ENCODE measurements at places on chromosomes 13 and 19.

GRCh38 chr13:77036279-77036678 is 9.3 kb upstream of the FBXL3 start:
- DNase-seq: no peak

- DNase-seq: no peak
Observed at GRCh38 chr19:55346725-55347441, 7.2 kb downstream of the KMT5C start.

DNA sequence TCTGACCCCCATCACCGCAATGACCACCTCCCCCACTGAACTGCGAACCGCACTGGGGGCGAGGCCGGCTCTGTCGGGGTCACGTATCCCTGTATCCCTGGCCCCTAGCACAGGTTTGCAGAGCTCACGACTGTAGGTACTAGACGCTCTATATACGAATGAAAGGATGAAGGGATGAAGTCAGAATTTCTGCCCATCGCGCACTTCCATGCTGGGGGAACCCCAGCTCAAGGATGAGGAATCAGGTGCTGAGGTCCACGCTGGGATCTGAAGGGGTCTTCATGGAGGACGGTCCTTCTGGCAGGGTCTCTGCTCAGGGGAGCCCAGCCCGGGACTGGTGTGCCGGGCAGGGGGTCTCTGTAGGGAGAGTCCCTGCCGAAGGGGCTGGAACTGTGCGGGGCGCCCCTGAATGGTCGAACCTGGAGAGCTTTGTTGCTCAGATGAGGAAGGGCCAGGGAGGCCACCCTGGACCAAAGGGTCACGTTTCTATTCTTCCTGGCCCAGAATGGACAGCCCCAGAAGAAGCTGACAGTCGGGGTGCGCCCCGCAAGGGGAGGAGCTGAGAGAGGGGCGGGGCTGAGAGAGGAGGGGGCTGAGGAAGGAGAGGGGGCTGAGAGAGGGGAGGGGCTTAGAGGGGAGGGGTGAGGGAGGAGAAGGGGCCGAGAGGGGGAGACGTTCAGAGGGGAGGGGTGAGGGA is 37.9 kb upstream of the SEMA6B start:
- DNase-seq: no peak

DNA sequence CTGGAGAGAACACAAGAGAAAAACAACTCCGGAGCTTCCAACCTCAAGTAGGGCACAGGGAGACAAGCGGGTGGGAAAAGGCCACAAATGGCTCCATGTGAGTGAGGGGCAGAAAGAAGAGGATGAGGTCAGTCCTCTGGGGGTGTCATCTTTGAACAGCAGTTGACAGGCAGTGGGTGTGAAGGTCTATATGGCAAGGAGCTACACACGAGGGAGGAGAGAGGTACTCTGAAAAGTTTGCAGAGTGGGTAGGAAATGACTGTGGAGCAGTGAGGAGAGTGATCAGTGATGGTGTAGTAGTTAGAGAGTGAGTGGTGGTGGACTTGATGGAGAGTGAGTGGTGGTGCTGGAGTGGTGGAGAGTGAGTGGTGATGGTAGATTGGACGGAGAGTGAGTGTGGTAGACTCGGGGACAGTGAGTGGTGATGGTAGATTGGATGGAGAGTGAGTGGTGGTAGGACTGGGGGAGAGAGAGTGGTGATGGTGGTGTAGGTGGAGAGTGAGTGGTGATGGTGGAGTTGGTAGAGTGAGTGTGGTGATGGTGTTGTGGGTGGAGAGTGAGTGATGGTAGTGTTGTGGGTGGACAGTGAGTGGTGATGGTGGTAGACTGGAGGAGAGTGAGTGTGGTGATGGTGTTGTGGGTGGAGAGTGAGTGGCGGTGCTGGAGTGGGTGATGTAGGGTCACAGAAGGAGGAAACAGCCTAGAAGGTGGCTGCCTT is 4.0 kb downstream of the TFDP1 start:
- DNase-seq: no peak

DNA sequence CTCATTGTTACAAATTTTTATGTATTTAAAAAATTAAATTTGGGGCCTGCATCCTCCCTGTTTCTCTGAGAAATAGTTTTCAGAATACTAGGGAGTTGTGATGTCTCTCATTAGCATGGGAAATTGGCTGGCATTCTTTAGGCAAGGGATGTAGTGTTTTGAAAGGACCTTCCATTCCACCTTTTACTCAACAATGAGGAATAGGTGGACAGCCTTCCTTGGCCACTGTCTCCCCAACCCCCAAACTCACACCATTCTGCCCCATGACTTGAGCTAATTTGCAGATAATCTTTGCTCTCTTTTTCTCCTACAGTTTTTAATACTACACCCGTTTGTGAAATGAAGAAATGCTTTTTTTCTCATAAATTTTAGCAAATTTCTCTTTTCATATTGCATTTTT is 244.6 kb upstream of the SPRY2 start:
- DNase-seq: no peak

- DNase-seq: no peak
Observed at GRCh38 chr19:48896191-48896720, 2.3 kb downstream of the TULP2 start.

- no peak for DNase-seq
Observed at GRCh38 chr13:46176756-46177155, 5.2 kb downstream of the LCP1 start.

DNA sequence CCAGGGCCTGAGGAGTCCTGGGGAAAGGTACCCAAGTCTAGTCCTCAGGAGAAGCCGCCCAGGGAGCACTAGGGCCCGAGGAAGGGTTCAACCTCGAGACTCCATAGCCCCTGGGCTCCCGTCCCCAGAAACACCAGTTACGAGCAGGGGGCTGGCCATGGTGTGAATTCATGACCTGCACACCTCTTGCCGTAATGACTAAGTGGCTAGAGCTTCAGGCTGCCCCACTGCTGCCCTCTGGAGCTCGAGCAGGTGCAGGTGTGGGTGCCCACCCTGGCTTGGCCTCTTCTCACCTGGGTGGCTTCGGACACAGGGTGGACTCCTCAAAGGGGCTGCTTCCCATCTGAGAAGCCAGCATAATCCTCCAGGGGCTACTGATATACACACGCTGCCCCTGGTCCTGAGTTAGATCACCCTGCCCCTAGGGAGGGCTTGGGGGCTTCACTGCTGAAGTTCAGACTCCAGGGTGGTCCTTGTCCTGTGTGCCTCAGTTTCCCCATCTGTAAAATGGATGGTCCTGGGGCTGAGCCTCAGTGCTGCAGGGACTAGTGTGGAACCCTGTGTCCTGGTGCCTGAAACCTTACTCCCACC is 13.6 kb downstream of the SPC24 start:
- DNase-seq: no peak

- no peak for DNase-seq
Observed at GRCh38 chr19:50720921-50721381, 1.3 kb upstream of the SHANK1 start.

DNA sequence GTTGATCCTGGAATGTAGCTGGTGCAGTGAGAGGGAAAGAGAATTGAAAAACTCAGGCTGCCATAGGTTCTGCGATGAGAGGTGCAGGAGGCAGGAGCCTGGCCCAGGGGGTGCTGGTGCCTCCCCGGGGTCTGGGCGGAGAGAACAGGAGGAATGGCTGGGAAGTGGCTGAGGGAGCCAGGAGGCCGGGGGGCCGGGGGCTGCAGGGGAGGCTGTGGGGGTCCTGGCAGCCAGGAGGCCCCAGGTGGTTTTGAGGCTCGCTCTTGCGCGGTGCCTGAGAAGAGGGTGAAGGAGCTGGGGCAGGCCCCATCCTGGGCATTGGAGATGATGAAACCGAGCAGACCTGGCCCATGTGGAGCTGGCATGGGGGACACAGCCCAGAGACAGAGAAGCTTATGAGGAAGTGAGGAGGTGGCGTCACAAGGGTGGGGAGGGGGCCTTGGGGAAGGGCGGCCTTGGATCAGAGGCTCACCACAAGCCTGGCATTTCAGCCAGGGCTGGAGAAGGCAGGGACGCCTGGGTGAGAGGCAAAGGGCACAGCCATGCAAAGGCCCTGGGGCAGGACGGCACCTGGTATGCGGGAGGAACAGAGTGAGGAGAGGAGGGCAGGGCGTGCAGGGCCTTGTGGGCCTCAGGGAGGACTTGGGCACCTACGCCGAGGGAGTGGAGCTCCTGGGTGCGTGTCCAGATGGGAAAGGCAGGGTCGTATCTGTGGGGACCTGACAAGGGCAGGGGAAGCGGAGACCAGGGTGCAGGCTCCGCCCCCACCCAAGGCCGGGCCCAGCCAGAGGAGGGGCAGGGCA is 1.3 kb upstream of the TEKTIP1 start:
- DNase-seq: no peak

- DNase-seq: no peak
Observed at GRCh38 chr13:73293913-73294523, 235.2 kb downstream of the KLF5 start.

- DNase-seq: no peak
Observed at GRCh38 chr19:1567116-1567847, 843 bp downstream of the MEX3D start.

DNA sequence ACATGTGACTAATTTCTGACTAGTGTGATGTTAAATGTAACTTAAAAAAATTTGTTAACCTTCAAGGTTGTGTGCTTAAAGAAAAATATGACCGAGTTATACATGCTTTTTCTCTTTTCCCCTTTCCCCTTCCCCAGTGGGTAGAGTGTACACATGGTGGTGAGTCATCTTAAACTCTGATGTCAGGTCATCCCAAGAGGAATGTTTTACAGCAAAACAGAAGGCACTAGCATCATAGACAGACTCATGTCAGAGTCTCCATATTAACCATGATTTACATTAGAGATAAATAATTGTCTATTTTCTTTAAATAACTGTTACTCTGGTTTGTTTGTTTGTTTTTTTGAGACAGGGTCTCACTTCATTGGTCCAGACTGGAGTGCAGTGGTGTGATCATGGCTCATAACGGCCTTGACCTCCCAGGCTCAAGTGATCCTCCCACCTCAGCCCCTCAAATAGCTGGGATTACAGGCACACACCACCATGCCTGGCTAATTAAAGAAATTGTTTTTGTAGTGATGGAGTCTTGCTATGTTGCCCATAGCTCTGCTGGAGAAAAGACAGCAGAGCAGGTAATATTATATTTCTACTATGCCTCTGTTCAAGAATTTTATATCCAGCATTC is 160.4 kb upstream of the PCDH9 start:
- DNase-seq: no peak

DNA sequence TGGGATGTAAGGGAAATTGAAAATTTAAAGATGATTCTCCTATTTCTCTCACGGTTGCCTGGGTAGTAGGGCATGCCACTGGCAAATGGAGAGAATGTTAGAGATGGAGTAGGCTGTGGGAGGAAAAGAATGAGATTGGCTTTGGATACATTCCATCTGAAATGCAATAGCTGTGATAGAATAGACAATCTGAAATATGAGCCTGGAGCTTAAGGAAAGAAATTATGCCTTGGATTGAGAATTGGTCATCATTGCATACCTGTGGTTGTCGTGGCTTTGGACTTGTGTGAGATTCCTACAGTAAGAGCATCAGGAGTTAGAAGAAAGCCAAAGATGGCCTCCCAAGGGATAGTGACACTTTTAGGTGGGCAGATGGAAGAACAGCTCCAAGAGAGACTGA is 305.1 kb upstream of the SLC10A2 start:
- peak; percentile 32 for DNase-seq

GRCh38 chr13:50589651-50590054 is 253.8 kb downstream of the DLEU7 start:
- peak; percentile 70 for DNase-seq

DNA sequence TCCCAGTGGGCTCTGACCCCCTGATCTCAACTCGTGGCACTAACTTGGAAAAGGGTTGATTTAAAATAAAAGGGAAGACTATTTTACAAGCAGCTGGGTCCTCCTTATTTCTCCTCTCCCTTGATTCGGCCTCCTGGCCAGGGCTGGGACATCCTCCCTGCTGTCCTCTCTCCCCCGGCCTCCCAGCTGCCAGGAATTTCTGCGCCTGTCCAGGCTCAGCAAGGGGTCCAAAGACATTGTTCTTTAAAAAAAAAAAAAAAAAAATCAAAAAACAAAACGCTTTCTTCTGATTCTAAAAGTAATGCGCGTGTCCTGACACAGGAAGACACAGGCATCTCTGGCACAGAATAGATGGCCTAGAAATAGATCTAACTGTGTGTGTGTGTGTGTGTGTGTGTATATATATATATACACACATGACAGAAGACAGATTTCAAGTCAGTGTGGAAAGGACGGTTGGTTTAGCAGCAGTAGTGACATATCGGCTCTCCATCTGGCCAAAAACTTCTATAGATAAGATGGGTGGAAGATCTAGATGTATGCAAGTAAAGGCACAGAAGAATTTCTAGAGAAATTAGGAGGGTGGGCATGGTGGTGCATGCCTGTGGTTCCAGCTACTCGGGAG is 12.3 kb upstream of the LENG8 start:
- no peak for DNase-seq

GRCh38 chr19:1042689-1043511 is 3.0 kb downstream of the ABCA7 start:
- no peak for DNase-seq

- DNase-seq: no peak
Observed at GRCh38 chr13:34258646-34259386, 440.9 kb downstream of the RFC3 start.

- DNase-seq: no peak
Observed at GRCh38 chr19:10173527-10173926, 21.2 kb downstream of the DNMT1 start.

DNA sequence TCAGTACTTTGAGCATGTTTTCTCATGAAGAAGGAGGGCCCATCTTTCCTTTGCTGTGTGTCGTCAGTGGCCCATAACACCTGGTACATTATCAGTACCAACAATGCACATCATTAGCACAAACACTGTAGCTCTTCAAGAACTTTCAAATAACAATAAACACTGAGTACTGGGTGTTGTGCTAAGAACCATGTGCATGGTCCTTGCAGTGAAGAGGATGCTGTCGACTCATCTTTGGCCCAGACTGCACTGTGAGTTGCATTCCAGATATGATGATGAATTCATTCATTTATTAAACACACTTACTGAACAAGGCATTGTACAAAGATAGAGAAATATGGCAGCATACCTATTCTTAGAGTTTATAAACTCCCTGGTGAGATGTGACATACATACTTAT is 55.8 kb downstream of the FLT3 start:
- no peak for DNase-seq

- DNase-seq: no peak
Observed at GRCh38 chr13:39249982-39250381, 211.7 kb downstream of the NHLRC3 start.

DNA sequence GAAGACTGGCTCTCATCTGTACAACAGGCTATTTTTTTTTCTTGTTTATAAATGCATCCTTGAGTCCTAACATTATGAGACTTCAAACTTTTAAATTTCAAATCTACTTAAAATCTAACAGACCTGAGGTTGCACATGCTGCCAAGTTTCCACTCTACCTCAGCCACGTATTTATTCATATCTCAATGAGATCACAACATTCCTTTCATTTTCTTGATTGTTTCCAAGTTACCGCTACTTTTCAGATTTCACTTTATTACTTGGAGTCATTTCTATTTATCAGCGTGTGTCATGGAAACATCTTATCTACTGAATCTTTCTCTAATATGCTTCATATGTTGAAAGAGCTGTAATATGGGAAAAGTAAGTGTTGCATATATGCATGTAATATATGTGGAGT is 1257.5 kb upstream of the ATXN8OS start:
- DNase-seq: peak; percentile 36
